Activated T-cell treated with anti-CD3 and anti-CD28 coated beads, Interleukin-2, amount 50 U/mL, for 24 hours (primary cell): ENCODE measurements at places on chromosomes 12 and 14.
A peak's percentile ranks its signal among the peaks of the same experiment; 100 is the strongest.

GRCh38 chr12:95573951-95574576 is 22.8 kb upstream of the USP44 start:
- H3K36me3 ChIP-seq, result no peaks in the 10 kb centered on the region
- H3K27me3 ChIP-seq, result peaks cover 8% of the 10 kb centered on the region
- no peak for DNase-seq
- no peak overlapping the region for H3K27ac ChIP-seq
- no peak overlapping the region for H3K4me3 ChIP-seq

DNA sequence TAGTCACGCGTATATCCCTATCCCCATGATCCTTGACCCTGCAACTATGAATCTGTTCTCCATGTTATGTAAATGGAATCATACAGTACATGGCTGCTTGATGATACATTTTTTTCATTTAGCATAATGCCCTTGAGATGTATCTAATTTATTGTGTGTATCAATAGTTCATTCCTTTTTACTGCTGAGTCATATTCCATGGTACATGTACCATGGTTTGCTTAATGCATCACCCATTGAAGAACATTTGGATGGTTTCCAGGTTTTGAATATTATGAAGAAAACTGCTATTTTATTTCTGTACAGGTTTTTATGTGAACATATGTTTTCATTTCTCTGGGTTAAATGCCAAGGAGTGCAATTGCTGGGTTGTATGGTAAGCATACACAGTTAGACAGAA is 4.0 kb upstream of the RNASE10 start:
- H3K4me3 ChIP-seq, result no peak overlapping the region
- H3K36me3 ChIP-seq, result no peaks in the 10 kb centered on the region
- DNase-seq, result no peak

- H3K27ac ChIP-seq, result no peak overlapping the region
- DNase-seq, result no peak
- H3K36me3 ChIP-seq, result no peaks in the 10 kb centered on the region
Measured at GRCh38 chr12:92753976-92754885, 51.4 kb downstream of the PLEKHG7 start.

GRCh38 chr12:113190761-113191160 is 5.2 kb downstream of the RITA1 start:
- DNase-seq, result no peak
- H3K36me3 ChIP-seq, result peaks cover 66% of the 10 kb centered on the region
- H3K27ac ChIP-seq, result no peak overlapping the region
- H3K27me3 ChIP-seq, result no peaks in the 10 kb centered on the region

GRCh38 chr12:94205822-94206221 is 57.4 kb downstream of the PLXNC1 start:
- peaks cover 4% of the 10 kb centered on the region for H3K36me3 ChIP-seq
- H3K4me3 ChIP-seq, result peak overlapping the region; percentile 22
- DNase-seq, result no peak
- H3K27me3 ChIP-seq, result no peaks in the 10 kb centered on the region
- peak overlapping the region; percentile 86 for H3K27ac ChIP-seq

DNA sequence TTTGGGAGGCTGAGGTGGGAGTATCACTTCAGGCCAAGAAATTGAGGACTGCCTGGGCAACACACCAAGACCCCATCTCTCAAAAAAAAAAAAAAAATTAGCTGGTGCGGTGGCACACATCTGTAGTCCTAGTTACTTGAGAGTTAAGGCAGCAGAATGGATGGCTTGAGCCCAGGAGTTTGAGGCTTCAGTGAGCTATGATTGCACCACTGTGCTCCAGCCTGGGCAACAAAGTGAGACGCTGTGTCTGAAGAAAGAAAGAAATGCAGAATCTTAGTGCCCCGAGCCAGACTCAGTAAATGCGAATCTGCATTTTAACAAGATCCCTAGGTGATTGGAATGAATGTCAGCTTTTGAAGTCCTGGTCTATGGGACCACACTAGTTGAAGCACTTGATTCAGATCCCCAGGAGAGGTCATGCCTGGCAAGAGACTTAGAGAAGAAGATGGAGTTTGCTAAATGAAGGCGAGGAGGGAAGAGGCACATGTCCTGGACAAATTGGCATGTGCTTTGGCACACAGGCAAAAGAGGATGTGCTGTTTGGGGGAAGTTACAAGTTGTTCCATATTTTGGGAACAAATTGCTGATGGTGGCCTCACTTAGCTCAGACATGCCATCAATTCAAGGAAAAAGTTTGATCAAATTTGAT is 56.6 kb downstream of the DRAM1 start:
- peaks cover 16% of the 10 kb centered on the region for H3K4me1 ChIP-seq
- no peak overlapping the region for H3K4me3 ChIP-seq
- DNase-seq, result no peak
- no peak overlapping the region for H3K27ac ChIP-seq

GRCh38 chr14:68088451-68088854 is 268.9 kb downstream of the RAD51B start:
- H3K36me3 ChIP-seq, result peaks cover 2% of the 10 kb centered on the region
- no peak for DNase-seq
- no peak overlapping the region for H3K27ac ChIP-seq
- H3K27me3 ChIP-seq, result no peaks in the 10 kb centered on the region
- H3K4me3 ChIP-seq, result no peak overlapping the region

GRCh38 chr12:10171973-10172728 is at the start of gene OLR1:
Gene OLR1, minus strand, starts transcription at chr12:10172132. Its CDS starts 55 bp downstream, at chr12:10172077.
- H3K27me3 ChIP-seq, result peaks cover 20% of the 10 kb centered on the region
- no peak within 1 kb of the TSS for H3K4me3 ChIP-seq
- no peak for DNase-seq
- no peaks in the 10 kb centered on the region for H3K36me3 ChIP-seq
- H3K4me1 ChIP-seq, result no peaks in the 10 kb centered on the region
- no peak within 1 kb of the TSS for H3K27ac ChIP-seq

DNA sequence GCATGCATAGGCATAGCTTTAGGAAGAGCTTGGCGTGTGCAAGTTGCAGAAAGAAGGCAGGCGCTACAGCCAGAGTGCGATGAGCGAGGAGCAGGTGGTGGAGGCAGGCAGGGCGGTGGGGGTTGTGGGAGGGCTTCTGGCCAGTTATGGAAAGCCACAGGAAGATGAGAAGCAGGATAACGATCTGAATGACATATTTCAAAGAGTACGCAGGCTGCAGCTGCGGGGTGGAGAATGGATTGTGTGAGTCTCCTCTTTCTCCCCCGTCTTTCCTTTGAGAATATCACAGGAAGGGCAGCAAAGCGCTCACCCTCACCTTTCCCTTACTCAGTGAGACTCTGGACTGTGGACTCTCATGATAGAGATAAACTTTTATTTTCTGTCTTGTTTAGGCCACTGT is 48.7 kb upstream of the PLXNC1 start:
- DNase-seq, result no peak
- H3K27me3 ChIP-seq, result peaks cover 25% of the 10 kb centered on the region
- no peaks in the 10 kb centered on the region for H3K36me3 ChIP-seq
- H3K4me1 ChIP-seq, result peaks cover 24% of the 10 kb centered on the region
- no peak overlapping the region for H3K4me3 ChIP-seq
- no peak overlapping the region for H3K27ac ChIP-seq

DNA sequence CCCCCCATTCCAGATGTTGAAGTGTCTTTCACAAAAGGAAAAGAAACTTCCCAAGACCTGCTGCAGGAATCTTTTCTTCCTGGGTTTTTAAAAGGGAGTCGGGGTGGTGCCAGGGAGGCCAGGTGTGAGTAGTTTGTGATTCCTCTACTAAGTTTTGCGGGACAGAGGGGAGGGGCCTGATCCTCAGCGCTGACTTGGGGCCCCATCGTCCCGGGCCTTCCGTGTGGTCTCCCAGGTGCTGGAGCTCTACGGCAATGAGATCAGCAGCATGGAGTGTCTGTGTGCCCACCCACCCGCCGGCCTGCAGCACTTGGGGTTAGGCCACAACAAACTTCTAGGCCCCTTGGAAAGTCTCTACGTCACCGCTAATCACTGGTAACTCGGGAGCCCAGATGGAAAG is 4.5 kb downstream of the LRRC43 start:
- H3K27me3 ChIP-seq, result peaks cover 18% of the 10 kb centered on the region
- H3K4me3 ChIP-seq, result no peak overlapping the region
- no peak overlapping the region for H3K27ac ChIP-seq
- H3K36me3 ChIP-seq, result no peaks in the 10 kb centered on the region
- no peak for DNase-seq

- no peaks in the 10 kb centered on the region for H3K36me3 ChIP-seq
- no peak for DNase-seq
- H3K27me3 ChIP-seq, result no peaks in the 10 kb centered on the region
- no peak overlapping the region for H3K4me3 ChIP-seq
- no peaks in the 10 kb centered on the region for H3K4me1 ChIP-seq
- H3K27ac ChIP-seq, result no peak overlapping the region
Measured at GRCh38 chr14:87094913-87095312, 898.1 kb downstream of the GALC start.

DNA sequence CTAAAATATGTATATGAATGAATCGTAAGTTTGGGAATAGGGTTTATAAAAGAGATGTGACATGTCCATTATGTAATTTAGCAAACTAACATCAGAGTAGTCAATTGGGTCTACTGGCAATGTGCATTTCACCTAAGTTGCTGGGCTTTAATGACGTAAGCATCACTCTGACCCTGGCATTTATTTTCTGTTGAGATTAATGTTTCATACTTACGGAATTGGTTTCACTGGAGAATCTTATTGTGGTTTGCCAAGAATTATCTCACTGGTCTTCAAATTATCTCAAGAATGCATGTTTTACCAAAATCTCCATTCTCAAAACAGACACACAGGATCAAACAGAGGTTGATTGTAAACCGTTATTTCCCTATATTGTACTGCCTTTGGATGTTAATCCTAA is 437.1 kb downstream of the NPAS3 start:
- H3K27ac ChIP-seq, result no peak overlapping the region
- no peaks in the 10 kb centered on the region for H3K4me1 ChIP-seq
- H3K4me3 ChIP-seq, result no peak overlapping the region
- no peaks in the 10 kb centered on the region for H3K36me3 ChIP-seq
- DNase-seq, result no peak

DNA sequence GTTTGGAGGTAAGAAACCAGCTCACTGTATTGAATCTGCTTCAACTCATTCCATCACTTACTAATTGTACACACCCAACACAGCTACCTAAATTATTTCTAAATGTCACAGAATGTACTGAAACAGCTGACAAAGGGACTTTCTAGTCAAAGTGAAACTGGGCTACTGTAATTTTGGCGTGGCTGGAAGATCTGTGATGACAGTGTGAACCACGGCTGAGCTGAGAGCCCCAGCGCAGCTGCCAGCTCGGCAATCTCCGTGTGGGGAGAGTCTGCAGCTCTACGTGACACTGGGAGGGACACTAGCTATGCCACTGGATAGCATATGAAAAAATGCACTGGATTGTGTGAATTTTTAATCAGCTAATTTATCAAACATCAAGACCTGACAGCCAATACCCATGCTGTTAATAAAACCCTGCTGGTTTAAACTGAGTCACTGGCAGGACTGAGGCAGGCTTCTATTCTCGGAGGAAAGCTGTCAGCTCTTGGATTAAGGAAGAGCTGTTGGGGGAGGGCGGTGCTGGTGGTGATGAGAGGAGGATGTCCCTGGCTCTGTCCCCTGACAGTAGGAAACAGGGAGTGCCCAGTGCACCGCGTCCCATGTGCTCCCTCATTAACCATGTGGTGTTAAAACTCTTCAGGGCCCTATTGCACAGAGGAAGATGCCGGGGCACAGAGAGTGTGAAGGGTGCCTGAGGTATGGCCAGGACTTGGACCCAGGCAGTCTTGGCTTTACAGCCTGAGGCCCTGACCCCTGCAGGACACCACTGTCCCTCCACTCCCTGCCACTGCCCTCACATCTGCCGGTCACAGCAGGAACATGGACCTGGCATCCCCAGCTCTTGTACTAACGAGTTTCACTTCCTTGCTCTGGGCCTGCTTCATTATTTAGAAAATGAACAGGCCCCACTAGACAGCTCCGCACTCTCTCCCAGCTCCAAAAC is 13.3 kb downstream of the SLC15A4 start:
- H3K4me3 ChIP-seq, result peak overlapping the region; percentile 47
- peaks cover 97% of the 10 kb centered on the region for H3K36me3 ChIP-seq
- H3K27ac ChIP-seq, result peak overlapping the region; percentile 87
- DNase-seq, result peak; percentile 64
- H3K4me1 ChIP-seq, result peaks cover 58% of the 10 kb centered on the region

GRCh38 chr12:14435627-14436026 is 70.1 kb downstream of the ATF7IP start:
- H3K27ac ChIP-seq, result peak overlapping the region; percentile 26
- H3K27me3 ChIP-seq, result no peaks in the 10 kb centered on the region
- no peak overlapping the region for H3K4me3 ChIP-seq
- H3K4me1 ChIP-seq, result peaks cover 44% of the 10 kb centered on the region
- no peak for DNase-seq
- peaks cover 84% of the 10 kb centered on the region for H3K36me3 ChIP-seq

GRCh38 chr12:14244876-14245669 is 120.4 kb upstream of the ATF7IP start:
- DNase-seq, result no peak
- H3K4me3 ChIP-seq, result no peak overlapping the region

- H3K27ac ChIP-seq, result no peak overlapping the region
- H3K4me3 ChIP-seq, result no peak overlapping the region
- H3K36me3 ChIP-seq, result no peaks in the 10 kb centered on the region
- no peak for DNase-seq
- no peaks in the 10 kb centered on the region for H3K4me1 ChIP-seq
- peaks cover 4% of the 10 kb centered on the region for H3K27me3 ChIP-seq
Measured at GRCh38 chr14:79011920-79012204, 841.7 kb downstream of the NRXN3 start.

GRCh38 chr12:19997656-19998400 is 370.5 kb upstream of the PDE3A start:
- H3K27ac ChIP-seq, result no peak overlapping the region
- peaks cover 3% of the 10 kb centered on the region for H3K27me3 ChIP-seq
- no peaks in the 10 kb centered on the region for H3K4me1 ChIP-seq
- H3K36me3 ChIP-seq, result no peaks in the 10 kb centered on the region
- no peak for DNase-seq

- H3K36me3 ChIP-seq, result no peaks in the 10 kb centered on the region
- peaks cover 5% of the 10 kb centered on the region for H3K27me3 ChIP-seq
Measured at GRCh38 chr12:76101739-76102385, 17.4 kb upstream of the NAP1L1 start.

DNA sequence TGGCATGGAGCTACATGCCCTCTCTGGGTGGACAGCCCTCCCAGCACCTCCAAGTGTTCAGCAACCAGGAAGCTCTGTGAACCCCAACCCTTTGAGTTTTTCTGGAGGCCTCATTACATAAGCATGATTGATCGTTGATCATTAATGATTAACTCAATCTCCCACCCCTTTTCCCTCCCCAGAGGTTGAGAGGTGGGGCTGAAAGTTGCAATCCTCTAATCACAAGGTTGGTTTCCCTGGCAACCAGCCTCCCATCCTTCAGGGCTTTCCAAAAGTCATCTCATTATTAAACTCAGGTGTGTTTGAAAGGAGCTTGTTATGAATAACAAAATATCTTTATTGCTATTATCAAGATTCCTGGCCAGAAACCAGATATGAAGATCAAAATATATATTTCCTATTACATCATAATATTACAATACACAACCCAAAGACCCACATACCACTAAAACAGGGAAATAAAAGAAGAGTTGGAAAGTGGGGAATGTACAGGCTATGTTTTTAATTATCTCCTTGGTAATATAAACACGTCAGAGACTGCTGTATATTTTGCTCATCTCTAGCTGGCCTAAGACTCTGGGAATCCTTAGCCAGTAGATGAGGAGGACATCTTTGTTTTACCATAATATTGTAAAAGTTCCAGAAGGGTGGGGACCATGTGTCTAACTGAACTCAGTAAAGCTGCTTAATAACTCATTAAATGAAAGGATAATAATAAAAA is 73.6 kb downstream of the SSPN start:
- peaks cover 6% of the 10 kb centered on the region for H3K4me1 ChIP-seq
- peaks cover 6% of the 10 kb centered on the region for H3K27me3 ChIP-seq
- no peaks in the 10 kb centered on the region for H3K36me3 ChIP-seq
- no peak overlapping the region for H3K4me3 ChIP-seq
- no peak overlapping the region for H3K27ac ChIP-seq
